ENCODE measurements at places on chromosomes 2 and 18. TPM values are rescaled to one million over a fixed set of nuclear protein-coding genes. Genes with fewer than 3 reads are reported as not detected.

DNA sequence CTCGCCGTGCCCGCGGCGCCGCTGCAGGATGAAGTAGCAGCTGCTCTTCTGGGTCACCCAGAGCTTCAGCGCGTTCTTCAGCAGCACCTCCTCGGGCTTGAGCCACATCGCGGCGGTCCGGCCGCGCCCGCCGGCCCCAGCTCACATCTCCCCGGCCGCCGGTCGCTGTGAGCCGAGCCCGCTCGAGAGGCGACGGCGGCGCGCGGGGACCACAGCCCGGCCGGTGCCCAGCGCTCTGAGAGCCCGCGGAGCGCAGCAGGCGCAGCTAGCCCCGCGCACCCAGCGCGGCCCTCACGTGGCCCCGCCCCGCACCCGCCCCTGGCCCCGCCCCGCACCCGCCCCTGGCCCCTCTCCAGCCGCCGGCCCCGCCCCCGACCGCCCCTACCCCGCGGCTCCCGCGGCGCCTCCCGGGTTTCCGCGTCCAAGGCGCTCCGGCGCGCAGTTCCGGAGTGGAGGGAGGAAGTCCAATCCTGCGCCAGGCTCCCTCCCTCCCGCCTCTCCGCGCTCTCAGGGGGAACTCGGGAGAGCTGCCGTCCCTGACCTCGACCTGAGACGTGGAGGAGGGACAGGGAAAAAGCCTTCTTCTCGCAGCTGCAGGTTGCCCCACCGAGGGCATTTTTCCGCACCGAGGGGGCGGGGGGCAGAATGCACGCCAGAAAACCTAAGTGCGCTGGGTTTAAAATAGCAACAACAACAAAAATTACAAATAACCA is at the start of gene TBC1D8:
Gene TBC1D8, minus strand, starts transcription at position 237 of the 713 bp plus-strand sequence. Its CDS starts 129 bp downstream, at position 108.
- peak; percentile 87 for DNase-seq

GKN2 gene
- total RNA-seq, result not detected

GRP gene
- total RNA-seq, result not detected

PDCD1 gene
- total RNA-seq, result 0.57 TPM
